ENCODE measurements at places on chromosomes 1 and 21.

- no peak for DNase-seq
Observed at GRCh38 chr1:41382480-41383090, 21.4 kb downstream of the FOXO6 start.

DNA sequence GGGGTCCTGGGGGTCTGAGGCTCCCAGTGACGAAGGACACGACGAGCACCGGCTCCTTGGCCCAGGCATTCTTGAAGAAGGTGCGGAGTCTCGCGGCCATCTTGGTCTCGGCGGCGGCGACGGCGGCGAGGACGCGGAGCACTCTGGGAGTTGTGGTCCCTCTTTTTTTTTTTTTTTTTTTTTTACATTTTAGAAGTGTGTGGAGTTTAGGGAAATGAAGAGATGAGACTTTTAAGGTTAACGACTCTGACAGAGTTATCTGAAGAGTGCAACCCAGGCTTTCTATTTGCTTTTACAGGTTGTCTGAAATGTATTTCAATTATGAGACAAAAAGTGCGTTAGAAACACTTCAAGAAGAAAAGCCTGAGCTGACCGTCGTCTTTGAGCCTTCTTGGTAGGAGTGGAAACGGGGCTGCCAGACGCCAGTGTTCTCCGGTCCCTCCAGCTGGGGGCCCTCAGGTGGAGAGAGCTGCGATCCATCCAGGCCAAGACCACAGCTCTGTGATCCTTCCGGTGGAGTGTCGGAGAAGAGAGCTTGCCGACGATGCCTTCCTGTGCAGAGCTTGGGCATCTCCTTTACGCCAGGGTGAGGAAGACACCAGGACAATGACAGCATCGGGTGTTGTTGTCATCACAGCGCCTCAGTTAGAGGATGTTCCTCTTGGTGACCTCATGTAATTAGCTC is 9.7 kb downstream of the OR2B11 start:
- peak; percentile 9 for DNase-seq

DNA sequence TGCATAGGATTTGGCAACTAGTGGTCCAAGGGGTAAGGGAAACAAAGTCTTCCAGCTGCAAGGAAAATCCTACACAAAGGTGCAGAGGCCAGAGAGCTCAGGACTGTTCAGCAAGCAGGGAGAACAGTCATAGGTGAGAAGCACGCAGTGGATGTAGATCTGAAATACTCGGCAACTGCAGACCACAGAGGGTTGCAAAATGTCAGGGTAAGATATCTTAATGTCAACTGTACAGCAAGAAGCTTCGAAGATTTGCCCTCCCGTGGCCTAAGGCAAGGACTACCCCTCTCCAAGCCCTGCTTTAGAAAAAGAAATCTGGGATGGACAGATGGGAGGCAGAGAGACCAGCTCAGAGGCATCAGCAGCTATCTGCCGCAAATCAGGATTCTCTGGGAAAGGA is 153.4 kb upstream of the IRF2BP2 start:
- DNase-seq: no peak

DNA sequence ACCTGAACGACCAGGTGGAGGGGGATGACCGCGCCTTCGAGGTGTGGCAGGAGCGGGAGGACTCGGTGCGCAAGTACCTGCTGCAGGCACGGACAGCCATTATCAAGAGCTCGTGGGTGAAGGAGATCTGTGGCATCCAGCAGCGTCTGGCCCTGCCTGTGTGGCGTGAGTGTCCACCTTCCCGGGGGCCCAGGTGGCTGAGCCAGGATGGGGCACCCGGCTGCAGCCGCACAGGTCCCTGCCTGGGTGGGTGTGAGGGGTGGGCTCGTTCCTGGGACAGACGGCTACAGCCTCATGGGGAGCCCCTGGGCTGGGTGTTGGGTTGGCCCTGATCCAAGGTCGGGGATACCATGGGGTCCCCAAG is 65.2 kb downstream of the TRIM11 start:
- DNase-seq: no peak

DNA sequence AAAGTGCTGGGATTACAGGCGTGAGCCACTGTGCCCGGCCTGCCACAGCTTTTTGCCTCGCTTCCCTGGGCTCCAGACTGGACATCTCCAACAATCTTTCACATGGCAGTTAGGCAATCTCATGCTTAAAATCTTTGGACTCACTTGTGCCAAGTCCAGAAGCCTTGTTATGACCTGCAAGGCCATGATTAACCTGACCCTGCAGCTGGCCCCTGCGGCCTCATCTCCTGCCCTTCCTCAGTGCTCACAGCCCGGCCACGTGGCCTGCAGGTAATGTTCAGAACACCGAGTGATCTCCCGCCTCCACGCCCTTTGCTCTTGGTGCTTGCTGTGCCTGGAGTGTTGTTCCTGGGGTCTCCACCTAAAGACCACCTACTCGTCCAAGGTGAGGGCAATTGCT is 24.9 kb downstream of the FAAH start:
- no peak for DNase-seq

DNA sequence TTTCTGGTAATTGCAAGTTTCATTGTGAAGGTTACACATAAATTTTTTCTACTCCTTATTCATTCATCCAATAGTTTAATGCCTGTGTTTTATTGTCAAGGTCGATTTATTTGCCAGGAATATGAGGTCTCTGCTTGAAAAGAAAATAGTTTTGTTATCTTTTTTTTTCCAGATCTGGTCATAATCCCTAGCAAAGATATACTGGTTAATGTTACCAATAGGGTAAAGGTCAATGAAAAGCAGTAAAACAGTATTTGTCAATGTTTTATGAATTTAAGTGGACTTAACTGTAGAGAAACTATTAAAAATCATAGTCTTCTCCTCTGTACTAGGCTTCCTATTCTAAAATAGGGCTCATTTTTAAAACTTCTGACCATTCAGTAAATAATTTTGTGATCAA is 8.1 kb upstream of the FMO3 start:
- no peak for DNase-seq

Measured in GM04503 (cell line).